ENCODE measurements at places on chromosomes 12 and 14. TPM values are rescaled to one million over a fixed set of nuclear protein-coding genes. Genes with fewer than 3 reads are reported as not detected.

NFE2 gene
- total RNA-seq = not detected

MTERF2 gene
- total RNA-seq = 9.5 TPM

COCH gene
- total RNA-seq = 0.76 TPM

NANOG gene
- not detected for total RNA-seq

IL31 gene
- not detected for total RNA-seq

REP15 gene
- total RNA-seq = not detected

INHBC gene
- total RNA-seq = not detected

NUAK1 gene
- 5.1 TPM for total RNA-seq

DAO gene
- total RNA-seq = not detected

CDK2 gene
- total RNA-seq = 13.9 TPM
